Stimulated activated naive CD8-positive, alpha-beta T cell treated with anti-CD3 and anti-CD28 coated beads, Interleukin-15, amount 100 ng/mL, for 72 hours (primary cell): ENCODE measurements at places on chromosomes 6 and 20.

DNA sequence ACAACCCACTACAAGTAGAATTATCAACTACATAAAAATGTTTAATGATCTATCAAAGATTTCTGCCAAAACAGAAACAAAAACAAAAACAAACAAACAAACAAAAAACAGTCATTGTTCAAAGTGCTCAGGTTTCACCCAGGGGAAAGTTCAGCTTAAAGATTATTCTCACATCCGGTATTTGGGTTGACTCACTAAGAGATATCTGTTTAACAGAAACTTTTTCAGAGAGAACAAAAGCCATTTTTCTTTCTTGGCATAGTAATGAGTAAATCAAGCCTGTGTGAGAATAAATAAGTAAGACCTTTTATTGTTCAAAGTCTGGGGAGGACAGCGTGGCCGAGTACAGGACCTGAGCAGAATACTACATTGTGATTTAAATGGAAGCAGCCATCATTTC, 143.6 kb downstream of the RCAN2 start:
- DNase-seq: no peak

- DNase-seq: no peak
These were observed 51.6 kb upstream of the CHD6 start for GRCh38 chr20:41669708-41670263.

DNA sequence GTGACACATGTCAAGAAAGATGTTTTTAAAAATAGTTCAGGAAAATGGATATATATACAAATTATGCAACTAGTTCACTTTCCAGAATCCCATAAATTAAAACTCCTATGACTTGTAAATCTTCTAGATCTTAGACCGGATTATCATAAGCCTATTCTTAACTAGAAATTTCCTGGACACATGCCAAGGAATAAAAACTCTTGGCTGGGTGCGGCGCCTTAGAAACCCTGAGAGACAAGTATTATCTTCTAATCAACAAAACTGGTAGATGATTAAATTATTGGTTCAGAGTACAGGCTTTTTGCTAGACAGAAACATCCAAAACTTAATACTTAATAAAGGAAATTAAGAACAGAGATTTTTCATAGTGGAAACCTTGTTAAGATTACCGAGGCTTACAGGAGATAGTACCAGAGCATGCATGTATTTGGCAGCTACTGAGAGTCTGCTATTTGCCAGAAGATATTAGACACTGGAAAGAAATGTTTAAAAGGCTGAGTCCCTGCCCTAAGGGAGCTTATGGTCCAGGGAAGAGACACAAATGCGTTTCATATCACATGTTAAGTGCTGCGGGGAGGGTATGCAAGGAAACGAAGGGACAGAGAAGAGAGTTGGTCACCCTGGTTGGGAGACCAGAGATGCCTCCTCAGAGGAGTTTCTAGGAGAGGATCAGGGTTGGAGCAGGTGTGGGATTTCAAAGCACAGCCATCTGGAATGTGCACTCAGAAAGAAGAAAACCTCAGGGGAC, 46.5 kb upstream of the IFNGR1 start:
- DNase-seq: no peak

GRCh38 chr6:34140075-34140474, 5.8 kb downstream of the GRM4 start:
- no peak for DNase-seq

DNA sequence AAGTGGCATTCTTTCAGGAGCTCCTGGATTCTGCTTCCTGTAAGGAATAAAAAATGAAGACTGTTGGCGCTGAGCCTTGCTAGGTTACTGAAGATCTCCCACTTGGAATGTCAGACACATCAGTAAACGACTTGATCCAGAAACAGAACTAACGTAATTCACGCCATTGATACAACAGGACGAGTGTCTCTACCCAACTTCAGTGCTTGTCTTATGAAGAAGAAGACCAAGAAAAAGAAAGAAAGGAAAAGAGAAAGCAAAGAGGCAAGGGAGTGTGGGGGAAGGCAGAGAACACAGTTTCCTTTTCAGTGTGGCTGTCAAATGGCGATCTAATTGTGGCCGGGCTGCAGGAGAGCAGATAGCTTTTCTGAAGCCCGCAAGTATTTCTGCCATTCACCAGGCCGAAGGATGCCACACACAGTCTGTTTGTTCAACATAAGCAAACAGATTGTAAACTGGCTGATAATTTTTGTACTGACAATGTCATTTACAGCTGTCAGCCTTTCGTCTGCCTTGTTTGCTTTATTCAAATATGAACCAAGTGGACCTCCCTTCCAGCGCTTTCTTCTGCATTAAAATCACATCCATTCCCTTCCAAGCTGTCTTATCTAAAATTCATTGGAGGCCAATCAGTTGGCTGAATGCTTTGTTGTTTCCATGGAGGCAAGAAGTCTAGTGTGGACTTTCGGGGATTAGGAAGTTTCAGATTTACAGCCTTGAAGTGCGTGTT, 180.6 kb downstream of the FOXA2 start:
- DNase-seq: no peak

DNA sequence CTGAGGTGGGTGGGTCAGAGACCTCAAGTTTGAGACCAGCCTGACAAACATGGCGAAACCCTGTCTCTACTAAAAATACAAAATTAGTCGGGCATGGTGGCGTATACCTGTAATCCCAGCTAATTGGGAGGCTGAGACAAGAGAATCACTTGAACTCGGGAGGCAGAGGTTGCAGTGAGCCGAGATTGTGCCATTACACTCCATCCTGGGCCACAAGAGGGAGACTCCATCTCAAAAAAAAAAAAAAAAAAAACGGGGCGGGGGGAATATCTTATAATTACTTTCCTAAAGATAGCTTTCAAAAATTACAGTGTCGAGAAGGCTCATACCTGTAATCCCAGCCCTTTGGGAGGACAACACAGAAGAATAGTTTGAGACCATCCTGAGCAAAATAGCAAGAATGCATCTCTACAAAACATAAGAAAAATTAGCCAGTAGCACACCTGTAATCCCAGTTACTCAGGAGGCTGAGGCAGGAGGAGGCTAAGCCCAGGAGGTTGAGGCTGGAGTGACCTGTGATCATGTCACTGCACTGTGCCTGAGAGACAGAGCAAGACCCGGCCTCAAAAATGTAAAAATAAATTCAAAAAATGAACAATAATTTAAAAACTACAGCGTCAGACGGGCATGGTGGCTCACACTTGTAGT, 25.8 kb downstream of the CBFA2T2 start:
- DNase-seq: no peak

GRCh38 chr20:6120491-6120988, 2.3 kb downstream of the FERMT1 start:
- no peak for DNase-seq

- no peak for DNase-seq
These were observed 11.4 kb downstream of the SENP6 start for GRCh38 chr6:75613056-75613501.

- no peak for DNase-seq
These were observed 54.8 kb downstream of the EDN3 start for GRCh38 chr20:59355242-59355641.

GRCh38 chr6:56787209-56787608, 144.5 kb upstream of the DST start:
- DNase-seq: no peak

DNA sequence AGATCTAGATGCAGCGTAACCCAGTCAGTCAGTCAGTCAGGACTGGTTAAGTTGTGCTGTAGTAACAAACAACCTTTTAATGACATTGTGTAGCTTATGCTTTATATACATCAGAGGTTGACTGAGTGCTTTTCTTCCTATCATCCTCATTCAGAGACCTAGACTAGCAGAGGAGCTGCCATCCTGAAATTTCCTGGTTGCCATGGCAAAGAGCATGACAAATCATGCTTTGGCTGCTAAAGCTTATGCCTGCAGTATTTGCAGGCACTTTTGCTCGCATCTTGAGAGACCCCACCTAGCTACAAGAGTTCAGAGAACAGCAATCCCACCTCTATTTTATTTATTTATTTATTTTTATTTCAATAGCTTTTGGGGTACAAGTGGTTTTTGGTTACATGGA, 244.0 kb downstream of the BTBD3 start:
- DNase-seq: no peak

GRCh38 chr20:61879303-61879620, 186.4 kb downstream of the TAF4 start:
- DNase-seq: no peak

DNA sequence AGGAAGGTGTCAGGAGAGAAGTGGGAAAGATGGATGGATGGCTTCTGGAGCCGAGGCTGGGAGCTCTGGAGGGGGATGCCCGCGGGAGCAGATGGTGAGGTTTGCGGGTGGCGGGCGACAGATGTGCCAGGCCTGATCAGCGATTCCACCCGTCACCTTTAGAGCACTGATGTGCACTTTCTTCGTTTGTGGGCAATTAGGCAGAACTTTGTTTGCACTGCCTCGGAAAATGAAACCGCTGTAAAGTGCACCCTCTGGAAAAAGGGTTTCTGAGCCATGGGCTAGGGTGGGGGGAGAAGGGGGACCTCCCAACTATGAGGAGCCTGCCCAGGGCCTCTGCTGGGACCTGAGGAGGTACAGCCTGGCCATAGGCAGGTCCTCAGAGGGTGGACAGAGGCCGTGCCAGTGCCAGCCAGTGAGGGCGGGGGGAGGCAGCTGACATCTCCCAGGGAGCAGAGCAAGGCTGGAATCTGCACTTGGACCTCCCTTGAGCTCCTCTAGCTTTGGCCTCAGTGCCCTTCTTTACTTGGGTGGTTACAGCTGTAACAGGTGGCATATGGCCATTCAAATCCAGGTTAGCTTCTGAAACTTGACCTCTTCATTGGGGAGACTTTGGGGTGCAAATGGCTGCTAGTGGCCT, 58.7 kb downstream of the CD40 start:
- no peak for DNase-seq

DNA sequence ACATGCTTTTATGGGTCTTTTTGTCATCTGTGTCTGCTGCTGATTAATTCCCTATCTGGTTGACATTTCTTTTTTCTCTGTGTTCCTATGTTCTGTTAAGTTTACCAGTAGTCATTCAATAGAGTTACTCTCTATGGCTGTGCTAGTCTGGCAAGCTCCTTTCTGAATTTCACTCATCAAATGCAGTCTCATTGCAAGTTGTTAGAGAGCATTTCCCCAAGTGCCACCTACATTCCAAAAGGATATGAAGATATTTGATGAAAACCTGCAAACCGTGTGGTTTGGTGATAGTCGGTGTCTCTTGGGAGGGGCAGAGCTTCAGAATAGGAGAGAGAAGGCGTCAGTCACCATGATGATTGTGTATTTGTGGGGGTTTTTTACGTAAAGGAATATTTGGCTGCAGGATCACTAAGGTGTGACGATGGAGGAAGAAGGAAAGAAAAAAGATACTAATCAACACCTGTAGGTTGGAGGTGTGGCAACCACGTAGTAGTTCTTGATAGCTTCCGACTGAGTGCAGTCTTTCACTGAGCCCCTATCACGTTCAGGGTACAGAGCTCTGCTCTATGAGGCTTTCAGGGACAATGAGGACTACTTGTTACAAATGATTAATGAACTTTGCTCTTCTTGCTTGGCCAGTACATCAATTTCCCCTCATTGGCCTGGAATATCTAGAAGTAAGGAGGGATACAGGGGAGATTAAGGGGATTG, 73.1 kb upstream of the TNFAIP3 start:
- DNase-seq: no peak

- DNase-seq: peak; percentile 45
These were observed 649.1 kb upstream of the GJE1 start for GRCh38 chr6:141483598-141484061.

DNA sequence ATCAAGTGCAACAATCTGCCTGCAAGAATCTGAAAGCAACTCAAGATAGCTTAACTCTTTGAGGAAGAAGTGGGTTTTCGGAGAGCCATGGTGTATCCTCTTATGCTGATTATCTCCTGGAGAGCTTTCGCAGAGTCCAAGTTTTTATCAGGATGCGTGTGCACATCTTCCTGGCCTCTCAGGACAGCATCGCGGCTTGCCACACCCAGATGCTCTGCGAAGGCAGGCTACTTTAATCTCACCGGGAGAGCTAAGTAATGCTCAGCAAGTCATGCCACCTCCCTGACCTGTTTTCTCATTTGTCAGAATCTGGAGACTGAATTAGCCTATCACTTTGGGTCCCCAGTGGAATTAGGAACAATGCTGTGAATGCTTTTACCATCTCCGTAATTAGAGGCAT, 52.9 kb downstream of the TTI1 start:
- no peak for DNase-seq

DNA sequence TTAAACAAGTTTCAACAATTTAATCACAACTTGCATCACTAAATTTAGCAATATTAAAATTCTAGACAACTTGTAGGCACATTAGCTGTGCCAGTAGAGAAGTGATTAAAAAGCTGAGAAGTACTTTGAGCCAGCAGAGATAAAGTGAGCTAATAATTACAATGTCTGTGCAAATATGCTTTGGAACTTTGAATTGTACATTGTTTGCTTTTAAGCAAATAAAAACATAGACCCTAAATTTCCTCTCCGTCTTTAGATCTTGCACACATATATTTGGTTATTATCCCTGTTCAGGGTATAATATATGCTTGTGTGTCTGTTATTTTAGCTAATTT, 44.2 kb upstream of the DEFB112 start:
- no peak for DNase-seq

DNA sequence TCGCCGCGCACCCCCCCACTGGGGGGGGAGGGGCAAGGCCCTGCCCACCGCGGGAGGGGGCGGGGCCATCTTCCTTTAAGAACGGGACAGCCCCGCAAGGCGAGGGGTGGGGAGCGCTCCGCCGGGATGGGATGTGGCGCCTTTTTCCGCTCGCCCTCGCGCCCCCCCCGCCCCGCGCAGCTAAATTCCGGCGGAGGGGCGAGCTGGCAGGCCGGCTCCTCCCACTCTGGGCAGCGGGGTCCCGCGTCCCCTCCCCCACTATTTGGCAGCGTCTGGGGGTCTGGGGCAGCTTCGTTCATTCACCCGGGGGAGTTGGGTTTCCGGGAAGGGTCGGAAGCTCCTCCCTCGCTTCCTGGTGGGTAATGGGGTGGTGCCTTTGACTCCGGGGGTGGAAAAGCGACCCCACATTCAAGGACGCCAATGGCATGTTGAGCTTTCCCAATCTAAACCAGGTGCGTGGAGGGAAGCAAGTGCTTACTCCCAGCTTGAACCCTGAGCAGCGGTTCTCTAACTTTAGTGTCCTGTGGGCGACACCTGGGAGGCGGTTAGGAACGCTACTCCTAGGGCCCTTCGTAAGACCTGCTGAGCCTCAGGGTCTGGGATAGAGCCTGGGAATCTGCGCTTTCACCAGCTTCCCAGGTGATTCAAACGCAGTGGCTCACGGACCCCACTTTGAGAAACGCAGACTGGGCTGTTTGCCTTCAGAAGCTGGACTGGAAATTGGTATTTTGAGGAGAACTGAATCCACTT, 927 bp downstream of the ASXL1 start:
- DNase-seq: peak; percentile 79

- DNase-seq: no peak
These were observed 220.9 kb downstream of the HACE1 start for GRCh38 chr6:104638841-104639290.

DNA sequence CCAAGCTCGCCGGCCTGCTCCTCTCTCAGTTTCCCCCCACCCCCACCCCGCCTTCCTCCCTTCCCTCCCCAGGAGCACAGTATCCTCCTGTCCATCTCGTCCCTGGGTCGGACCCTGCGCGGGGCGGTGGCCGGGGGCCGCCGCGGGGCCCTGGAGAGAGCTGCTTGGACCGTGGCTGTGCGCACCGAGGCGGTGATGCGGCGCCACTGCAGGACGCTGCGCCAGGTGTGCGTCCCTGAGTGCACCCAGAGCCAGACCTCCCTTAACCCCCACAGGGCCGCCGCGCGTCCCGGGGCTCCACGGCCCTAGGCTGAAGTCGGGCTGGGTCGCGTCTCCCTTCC, 2.2 kb downstream of the C20orf204 start:
- DNase-seq: peak; percentile 69
